Inflammatory macrophage (primary cell): ENCODE measurements at places on chromosomes 3 and 15.

GRCh38 chr3:12984023-12984823 lies 89.0 kb downstream of the IQSEC1 start:
- DNase-seq, result peak; percentile 59

DNA sequence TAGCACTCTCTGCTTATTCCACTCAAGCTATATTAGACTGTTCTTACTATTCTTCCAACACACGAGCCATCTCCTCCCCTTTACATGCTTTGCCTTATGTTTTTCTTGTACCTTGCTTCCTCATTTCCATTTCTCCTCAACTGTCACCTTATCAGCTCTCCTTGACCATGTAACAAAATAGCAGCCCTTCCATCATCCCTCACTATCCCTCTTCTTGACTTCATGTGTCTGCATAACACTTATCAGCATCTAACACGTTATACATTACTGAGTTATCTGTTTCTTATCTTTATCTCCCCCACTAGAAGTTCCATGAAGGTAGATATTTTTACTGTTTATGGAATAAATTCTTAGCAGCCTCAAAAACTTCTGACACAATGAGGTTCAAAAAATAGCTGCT lies 45.3 kb downstream of the TRPM7 start:
- no peak for DNase-seq

DNA sequence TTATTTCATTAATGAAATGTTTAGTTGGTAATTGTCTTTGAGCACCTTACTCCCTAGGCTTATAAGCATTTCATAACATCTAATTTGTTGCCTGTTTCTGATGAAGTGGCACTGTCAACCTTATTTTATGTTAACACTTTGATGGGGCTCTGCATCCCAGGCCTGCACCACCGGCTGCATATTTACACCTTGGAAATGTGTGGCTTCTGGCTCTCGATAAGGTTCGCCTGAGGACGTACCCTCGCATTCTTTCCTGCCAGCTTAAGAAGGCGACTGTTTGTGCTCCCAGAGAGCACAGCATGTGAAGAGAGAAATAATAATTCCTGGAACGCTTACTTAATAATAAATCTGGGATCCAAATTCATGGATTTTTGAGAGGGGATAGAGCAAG lies 763.3 kb upstream of the CFAP20DC start:
- DNase-seq, result no peak

GRCh38 chr15:96388673-96389072 lies 58.2 kb downstream of the NR2F2 start:
- DNase-seq, result no peak

- no peak for DNase-seq
Measured at GRCh38 chr3:23312866-23313265, 109.7 kb downstream of the UBE2E2 start.

- no peak for DNase-seq
Measured at GRCh38 chr3:32817558-32818228, at the start of gene TRIM71. TRIM71 (plus strand) TSS chr3:32817997; CDS start chr3:32818081, 84 bp downstream.

DNA sequence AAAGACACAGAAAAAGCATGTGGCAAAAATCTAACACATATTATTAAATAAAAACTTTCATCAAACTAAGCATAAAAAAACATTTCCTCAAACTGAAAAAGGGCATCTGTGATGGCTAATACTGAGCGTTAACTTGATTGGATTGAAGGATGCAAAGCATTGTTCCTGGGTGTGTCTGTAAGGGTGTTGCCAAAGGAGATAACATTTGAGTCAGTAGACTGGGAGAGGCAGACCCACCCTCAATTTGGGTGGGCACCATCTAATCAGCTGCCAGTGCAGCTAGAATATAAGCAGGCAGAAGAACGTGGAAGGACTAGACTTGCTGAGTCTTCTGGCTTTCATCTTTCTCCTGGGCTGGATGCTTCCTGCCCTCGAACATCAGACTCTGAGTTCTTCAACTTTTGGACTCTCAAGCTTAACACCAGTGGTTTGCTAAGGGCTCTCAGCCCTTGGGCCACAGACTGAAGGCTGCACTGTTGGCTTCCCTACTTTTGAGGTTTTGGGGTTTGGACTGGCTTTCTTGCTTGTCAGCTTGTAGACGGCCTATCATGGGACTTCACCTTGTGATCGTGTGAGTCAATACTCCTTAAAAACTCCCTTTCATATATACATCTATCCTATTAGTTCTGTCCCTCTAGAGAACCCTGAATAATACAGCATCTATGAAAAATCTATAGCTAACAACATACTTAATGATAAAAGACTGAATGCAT lies 45.4 kb downstream of the DAZL start:
- DNase-seq, result peak; percentile 47

GRCh38 chr3:173936316-173936715 lies 538.8 kb downstream of the NLGN1 start:
- DNase-seq, result no peak

DNA sequence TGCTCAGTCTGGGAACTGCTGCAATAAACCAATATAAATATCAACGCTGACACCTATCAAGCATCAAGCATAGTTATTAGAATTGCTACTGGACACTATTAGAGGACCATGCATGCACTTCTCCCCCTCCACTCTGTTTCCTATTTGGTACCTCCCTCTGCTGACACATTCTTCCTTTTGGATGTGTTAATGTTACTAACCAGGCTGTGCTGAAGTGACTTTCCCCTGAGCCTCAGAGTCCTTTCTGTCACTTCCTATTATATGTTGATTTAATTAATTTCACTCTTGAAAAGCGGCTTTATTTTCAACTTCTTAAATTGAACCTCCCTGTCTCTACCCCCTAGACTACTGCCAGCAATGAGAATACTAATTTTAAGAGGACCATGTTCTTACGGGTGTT lies 379.1 kb downstream of the MCTP2 start:
- no peak for DNase-seq
